ENCODE measurements at places on chromosomes 1 and 21.
A peak's percentile ranks its signal among the peaks of the same experiment; 100 is the strongest.

DNA sequence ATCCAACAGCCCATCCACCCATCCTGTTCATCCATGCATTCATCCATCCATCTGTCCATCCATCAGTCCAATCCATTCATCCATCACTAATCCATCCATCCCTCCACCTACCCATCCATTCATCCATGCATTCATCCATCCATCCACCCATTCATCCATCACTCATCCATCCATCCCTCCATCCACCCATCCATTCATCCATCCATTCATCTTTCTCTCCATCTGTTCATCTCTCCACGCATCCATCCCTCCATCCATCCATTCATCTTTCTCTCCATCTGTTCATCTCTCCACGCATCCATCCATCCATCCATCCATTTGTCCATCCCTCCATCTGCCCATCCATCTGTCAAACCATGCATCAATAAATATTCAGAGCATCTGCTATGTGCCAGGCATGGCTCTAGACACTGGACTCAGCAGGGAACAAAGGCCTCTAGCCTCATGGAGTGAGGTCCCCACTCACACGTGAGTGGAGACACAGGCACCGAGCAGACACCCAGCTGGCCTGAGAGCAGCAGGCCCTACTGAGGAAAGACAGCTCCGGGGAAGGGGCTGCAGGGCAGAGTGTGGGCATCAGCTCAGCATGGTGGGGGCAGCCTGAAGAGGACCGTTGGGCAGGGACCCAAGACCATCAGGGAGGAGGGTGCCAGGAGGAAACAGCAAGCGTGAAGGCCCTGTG is 9.6 kb downstream of the KRTAP10-1 start:
- no peak for DNase-seq

DNA sequence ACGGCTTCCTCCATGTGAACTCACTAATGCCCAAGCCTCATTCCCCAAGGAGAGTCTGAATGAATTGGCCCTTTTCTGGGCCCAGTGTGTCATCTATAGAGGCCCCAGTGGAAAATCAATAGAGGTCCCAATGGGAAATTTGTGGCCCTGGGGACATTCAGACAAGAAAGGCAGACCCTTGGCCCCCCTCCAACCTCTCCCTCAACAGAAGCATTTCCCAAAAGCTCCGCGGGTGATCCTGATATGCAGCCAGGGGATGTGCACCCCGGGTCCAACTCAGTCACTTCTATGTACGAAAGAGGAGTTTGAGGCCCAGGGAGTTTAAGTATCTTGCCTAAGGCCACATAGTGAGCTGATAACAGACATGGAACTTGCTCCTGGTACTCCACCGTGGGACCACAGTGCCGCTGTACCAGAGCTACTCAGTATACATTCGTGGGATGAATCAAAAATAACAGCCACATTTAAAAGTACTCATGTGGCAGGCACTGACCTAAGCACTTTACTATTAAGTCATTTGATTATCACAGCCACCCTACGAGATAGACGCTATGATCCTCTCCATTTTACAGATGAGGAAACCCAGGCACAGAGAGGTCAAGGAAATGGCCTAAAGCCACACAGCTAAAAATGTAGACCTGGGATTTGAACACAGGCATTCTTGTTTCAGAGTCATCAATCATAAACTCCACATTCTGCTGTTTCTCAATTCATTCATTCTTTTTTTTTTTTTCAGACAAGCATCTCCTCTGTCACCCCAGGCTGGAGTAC is 8.5 kb downstream of the EPHA2 start:
- DNase-seq: no peak

GRCh38 chr21:44549525-44550211 is 1.6 kb downstream of the KRTAP10-2 start:
- DNase-seq: no peak

GRCh38 chr1:38093569-38094520 is 47.3 kb upstream of the POU3F1 start:
- no peak for DNase-seq

- no peak for DNase-seq
Measured at GRCh38 chr1:27383039-27383605, at the start of gene CD164L2. Gene CD164L2 (minus strand): TSS chr1:27383333. CDS start chr1:27383239, 94 bp downstream.

DNA sequence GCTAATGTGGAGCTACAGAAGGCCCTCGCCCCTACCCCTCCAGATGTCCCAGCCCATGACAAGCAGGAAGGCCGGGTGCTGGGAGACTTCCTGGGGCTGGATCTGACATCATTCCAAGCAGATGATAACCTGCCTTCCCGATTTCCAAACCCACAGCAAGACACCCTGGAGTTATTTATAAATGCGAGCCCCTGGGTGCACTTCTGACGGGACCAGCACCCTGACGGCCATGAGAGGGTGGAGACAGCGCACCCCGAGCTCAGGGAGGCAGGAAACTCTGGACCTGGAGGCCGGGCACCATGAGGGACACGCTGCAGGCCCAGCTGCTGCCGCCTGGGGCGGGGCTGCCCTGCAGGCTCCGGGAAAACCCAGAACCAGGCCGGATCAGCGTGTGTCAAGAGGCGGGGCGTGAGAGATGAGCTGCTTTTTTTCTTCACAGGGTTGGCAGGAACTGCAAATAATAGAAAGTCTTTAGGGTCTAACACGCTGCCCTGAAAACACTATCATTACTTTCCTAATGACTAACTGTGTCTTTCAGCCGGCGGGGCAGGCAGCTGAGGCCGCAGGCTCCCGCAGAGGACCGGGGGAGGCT is 2.5 kb upstream of the PCBP3 start:
- DNase-seq: no peak

DNA sequence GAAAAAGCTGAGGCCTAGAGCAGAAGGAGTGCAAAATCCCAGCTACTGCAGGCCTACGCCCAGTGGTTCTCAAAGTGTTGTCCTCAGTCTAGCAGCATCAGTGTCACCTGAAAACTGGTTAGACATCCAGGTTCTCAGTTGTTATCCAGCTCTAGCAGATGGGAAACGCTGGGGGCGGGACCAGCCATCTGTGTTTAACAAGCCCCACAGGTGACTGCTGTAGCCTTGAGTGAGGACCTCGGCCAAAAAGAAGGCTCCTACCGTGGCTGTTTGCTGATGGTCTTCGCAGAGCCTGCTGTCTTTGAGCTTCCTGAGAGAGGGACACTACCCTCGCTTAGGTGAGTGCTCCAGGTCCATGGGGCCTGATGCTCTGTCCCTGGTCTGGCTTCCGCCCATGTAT is 69.7 kb downstream of the LRRN2 start:
- DNase-seq: no peak

- peak; percentile 24 for DNase-seq
Measured at GRCh38 chr1:196148367-196148970, 459.8 kb downstream of the KCNT2 start.

- no peak for DNase-seq
Measured at GRCh38 chr1:13583966-13584791, 547 bp downstream of the PDPN start.

GRCh38 chr1:85351202-85351828 is 74.9 kb upstream of the BCL10 start:
- no peak for DNase-seq

GRCh38 chr21:46048926-46049889 is 48.7 kb upstream of the COL6A2 start:
- DNase-seq: no peak

DNA sequence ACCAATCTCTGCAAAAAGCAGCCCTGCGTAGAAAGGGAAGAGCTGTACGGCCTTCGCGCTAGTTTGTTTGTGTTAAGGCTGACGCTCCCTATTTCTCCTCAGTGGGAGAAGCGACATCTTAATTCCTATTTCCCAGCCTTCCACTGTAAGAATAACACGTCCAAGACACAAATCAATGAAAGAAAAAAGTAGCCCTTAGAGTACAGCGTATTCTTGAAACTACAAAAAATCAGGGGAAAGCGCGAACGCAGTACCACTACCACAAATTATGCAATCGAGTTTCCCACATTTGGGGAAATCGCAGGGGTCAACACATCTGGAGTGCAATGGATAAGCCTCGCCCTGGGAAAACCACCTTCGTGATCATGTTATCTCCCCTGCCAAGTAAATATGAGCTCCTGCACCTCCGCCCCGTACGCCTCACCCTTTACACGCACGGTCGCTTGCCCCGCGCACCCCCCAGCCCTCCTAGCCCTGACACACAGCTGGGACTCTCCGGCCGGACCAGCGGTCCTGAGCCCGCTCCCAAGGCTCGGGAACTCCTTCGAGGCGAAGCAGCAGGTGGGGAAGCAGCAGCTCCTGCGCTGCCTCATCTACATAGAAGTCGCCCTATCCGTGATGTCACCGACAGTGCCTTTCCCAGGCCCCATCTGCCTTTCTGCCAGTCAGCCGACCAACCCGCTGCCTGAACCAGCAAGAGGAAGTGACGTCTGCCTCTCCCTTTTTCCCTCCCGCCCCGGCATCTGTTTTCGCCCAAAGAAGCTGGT is 94.7 kb downstream of the PPIAL4G start:
- peak; percentile 92 for DNase-seq

GRCh38 chr1:97685360-97685759 is 235.5 kb downstream of the DPYD start:
- no peak for DNase-seq

- no peak for DNase-seq
Measured at GRCh38 chr1:186518822-186519381, 58.0 kb upstream of the PDC start.

- no peak for DNase-seq
Measured at GRCh38 chr1:180525715-180526039, 23.3 kb upstream of the ACBD6 start.

DNA sequence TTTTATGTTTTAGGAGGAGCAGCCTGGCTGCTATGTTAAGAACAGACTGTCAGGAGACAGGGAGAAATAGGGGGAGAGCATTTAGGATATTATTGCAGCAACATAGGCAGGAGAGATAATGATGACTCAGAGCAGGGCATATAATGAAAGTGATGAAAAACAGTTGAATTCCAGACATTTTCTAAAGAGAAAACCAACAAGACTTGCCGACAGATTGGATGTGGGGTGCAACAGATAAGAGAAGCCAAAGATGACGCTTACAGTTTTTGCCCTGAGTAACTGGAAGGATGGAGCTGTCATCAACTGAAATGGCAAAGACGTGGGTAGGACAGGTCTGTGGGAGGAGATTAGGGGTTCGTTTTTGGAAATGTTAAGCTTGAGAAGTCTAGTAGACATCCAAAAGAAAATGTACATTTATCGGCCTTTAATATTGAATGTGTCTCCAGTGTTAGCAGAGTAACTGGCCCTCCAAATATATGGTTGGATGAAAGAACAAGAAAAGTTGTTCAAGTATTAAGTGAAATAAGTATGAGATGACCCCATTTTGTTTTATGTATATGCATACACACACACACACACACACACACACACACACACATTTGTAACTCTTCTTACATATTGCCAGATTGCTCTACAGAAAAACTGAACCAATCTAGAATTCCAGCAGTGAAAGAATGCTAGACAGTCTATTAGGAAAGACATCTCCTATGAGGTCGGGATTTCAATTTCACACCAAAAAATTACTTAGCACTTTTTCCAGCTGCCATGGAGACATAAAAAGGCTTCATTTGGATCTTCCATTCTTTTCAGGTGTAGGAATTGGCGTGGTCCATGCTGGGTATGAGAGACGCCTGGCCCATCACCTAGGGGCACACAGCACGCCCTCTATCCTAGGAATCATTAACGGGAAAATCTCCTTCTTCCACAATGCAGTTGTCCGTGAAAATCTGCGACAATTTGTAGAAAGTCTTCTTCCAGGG is 17.2 kb downstream of the DNAJC16 start:
- no peak for DNase-seq

DNA sequence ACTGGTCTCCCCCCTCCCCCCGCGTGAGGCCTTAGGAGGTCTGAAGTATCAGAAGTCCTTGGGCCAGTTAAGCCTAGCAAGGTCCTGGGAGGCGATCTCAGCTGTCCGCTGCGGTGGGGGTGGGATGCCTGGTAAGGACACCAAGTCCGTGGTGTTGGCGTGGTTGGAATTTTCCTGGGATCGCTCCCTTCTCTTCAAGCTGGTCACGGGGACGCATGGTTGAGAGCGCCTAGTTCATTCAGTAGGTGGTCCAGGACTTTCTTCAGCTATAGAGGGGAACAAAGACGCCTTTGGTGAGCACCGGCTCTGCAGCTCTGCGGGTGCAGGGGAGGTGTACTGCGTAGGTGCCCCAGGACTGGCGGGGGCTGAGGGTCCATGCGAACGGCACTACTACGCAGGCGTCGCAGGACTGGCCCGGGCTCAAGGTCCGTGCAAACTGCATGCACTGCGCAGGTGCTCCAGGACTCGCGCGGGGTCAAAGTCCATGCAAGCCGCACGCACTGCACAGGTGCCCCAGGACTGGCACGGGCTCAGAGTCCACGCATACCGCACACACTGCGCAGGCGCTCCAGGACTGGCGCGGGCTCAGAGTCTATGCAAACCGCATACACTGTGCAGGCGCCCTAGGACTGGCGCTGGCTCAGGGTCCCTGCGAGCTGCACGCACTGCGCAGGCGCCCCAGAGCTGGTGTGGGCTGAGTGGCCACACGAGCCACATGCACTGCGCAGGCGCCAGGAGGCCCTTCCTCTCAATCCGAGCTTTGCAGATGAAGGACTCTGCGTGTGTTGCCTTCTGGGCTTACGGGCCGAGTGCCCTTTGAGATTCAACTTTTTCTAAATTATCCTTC is 36.6 kb upstream of the HMGN1 start:
- DNase-seq: peak; percentile 35

- DNase-seq: no peak
Measured at GRCh38 chr1:172699695-172700227, 40.9 kb downstream of the FASLG start.

GRCh38 chr1:245180496-245181157 is 25.8 kb downstream of the KIF26B start:
- DNase-seq: no peak

GRCh38 chr21:41451753-41452676 is 26.0 kb downstream of the MX1 start:
- no peak for DNase-seq

- no peak for DNase-seq
Measured at GRCh38 chr1:183872403-183872802, 67.5 kb downstream of the RGL1 start.

DNA sequence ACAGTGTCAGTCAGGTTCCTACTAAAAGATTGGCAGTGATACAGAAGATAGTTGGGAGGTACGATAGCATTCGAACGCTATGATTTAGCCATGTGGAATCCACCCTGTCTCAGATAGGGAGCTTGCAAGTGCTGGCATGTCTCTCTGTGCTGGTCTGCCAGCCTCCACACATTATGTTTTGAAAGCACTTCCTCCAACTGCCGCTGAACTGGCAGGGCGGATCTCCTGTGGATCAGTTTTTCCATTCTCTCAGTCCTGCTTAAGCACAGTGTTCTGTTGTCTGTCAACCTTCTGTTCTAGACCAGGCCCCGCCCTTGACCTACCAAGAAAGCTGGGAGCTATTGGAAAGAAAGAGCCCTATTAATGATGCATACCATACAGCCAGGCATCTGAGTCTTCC is 65.5 kb upstream of the PALMD start:
- DNase-seq: no peak

DNA sequence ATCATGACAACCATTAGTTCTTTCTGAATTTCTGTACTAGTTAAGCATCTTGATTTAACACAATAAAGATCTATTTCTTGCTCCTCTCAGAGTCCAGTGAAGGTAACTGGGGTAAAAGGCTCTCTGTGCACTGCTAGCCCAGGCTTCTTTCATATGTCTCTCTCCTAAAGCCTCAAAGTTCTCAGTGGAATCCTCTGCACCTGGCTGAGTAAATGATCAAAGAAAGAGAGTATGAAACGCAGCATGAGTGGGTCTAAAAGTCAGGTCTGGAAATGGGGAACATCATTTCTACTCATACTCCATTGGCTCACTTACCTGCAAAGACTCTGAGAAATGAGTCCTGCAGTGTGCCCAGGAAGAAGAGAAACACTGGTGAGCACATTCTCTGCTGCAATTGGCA is 418.5 kb downstream of the PTPRC start:
- no peak for DNase-seq

Measured in CD4-positive, alpha-beta T cell treated with Interleukin-4 for 4 hours (primary cell).